ENCODE measurements at places on chromosomes 1 and 21.
A peak's percentile ranks its signal among the peaks of the same experiment; 100 is the strongest.

GRCh38 chr1:154851392-154852177 is 18.5 kb downstream of the KCNN3 start:
- no peaks in the 10 kb centered on the region for H3K4me1 ChIP-seq
- H3K4me3 ChIP-seq = no peak overlapping the region
- no peak for DNase-seq
- H3K27ac ChIP-seq = no peak overlapping the region

DNA sequence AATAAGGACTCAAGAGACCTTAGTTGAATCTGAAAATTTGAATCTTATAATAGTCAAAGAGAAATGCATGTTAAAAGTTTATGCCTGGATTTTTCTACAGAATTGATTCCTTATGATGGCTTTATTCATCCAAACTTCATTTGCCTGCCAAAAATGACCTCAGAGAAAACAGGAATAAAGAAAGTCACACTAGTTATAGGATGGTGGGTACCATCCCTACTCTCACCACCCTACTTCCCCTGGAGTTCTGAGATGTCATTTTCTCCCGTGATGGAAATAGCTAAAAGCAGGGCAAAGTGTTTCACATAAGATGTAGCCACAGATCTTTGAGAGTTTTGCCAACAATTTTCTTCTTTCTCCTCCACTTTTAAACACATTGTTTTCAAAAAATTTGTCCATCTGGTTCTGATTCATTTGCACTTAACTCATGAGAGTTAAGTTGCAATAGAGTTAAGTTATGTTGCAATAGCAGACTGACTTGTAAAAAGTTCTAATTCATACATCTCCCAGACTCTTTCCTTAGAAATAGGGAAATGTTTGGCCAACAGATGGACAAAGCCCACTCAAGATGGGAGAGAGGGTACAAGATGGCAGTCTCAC is 384.6 kb downstream of the PLPP3 start:
- no peaks in the 10 kb centered on the region for H3K36me3 ChIP-seq
- H3K4me1 ChIP-seq = peaks cover 42% of the 10 kb centered on the region
- peak overlapping the region; percentile 46 for H3K27ac ChIP-seq
- peak; percentile 82 for DNase-seq
- no peak overlapping the region for H3K4me3 ChIP-seq
- H3K27me3 ChIP-seq = no peaks in the 10 kb centered on the region

DNA sequence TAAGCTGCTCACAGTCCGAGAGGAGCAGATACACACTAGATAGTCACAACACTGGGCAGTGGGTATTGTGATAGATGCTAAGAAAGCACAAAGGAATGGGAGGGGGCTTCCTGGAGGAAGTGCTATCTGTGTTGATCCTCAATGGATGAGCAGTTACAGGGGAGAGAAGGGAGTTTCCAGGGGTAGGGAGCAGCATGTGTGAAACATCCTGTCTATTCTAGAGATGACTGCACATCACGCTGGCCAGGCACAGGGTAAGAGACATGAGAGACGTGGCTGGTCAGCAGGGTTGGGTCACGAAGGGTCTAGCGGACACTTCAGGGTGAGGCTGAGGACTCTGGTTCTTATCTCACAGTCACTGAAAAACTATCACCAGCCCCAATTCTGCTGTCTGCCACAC is 235.2 kb downstream of the TRABD2B start:
- peaks cover 4% of the 10 kb centered on the region for H3K27me3 ChIP-seq
- H3K4me3 ChIP-seq = no peak overlapping the region
- H3K36me3 ChIP-seq = no peaks in the 10 kb centered on the region
- no peak for DNase-seq
- no peaks in the 10 kb centered on the region for H3K4me1 ChIP-seq
- H3K27ac ChIP-seq = no peak overlapping the region

DNA sequence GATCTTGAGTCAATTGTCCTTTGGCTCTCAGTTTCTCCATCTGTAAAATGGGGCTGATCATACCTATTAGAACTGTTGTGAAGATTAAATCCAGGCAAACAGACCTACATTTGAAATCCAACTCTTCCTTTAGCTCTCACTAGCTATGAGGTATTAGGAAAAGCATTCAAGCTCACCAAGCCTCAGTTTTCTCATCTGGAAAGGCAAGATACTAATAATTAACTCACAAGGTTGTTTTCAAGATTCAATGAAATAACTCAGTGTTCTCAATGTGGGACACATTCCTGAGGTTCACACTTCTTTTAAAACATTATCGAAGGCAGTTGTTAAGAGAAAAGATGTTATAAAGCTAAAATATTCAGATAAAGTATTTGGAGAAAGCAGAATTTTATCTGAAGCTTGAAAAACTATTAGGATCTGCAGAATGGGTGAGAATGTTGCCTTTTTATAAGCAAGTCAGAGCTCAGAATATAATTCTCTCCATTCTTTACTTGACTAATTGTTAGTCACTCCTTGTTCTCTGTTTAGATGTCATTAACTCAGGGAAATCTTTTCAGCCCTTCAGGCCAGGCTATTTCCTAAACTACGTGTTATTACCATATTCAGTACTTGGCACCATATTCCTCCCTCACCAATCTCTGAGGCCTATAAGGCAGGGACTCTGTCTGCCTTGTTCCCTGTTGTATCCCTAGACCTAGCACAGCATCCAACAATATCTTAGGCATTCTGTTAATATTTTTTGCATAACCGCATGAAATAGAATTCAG is 72.0 kb upstream of the VAV3 start:
- H3K27me3 ChIP-seq = no peaks in the 10 kb centered on the region
- no peak overlapping the region for H3K4me3 ChIP-seq
- no peaks in the 10 kb centered on the region for H3K4me1 ChIP-seq

- H3K27me3 ChIP-seq = no peaks in the 10 kb centered on the region
- no peak for DNase-seq
- no peak overlapping the region for H3K4me3 ChIP-seq
- no peaks in the 10 kb centered on the region for H3K36me3 ChIP-seq
- H3K27ac ChIP-seq = no peak overlapping the region
- H3K4me1 ChIP-seq = no peaks in the 10 kb centered on the region
These were observed 442.6 kb upstream of the ADGRL2 start for GRCh38 chr1:81358151-81358550.

GRCh38 chr1:160251011-160251410 is 11.3 kb downstream of the DCAF8 start:
- H3K36me3 ChIP-seq = peaks cover 4% of the 10 kb centered on the region
- no peak overlapping the region for H3K27ac ChIP-seq
- no peak for DNase-seq

GRCh38 chr1:45135316-45135715 is 71.1 kb downstream of the ZSWIM5 start:
- H3K4me1 ChIP-seq = no peaks in the 10 kb centered on the region
- no peak for DNase-seq
- no peaks in the 10 kb centered on the region for H3K27me3 ChIP-seq
- no peak overlapping the region for H3K27ac ChIP-seq
- no peak overlapping the region for H3K4me3 ChIP-seq

GRCh38 chr1:30605441-30605920 is 117.9 kb downstream of the MATN1 start:
- peaks cover 4% of the 10 kb centered on the region for H3K27me3 ChIP-seq
- H3K27ac ChIP-seq = no peak overlapping the region
- H3K4me1 ChIP-seq = no peaks in the 10 kb centered on the region

- no peaks in the 10 kb centered on the region for H3K27me3 ChIP-seq
- DNase-seq = no peak
- no peaks in the 10 kb centered on the region for H3K36me3 ChIP-seq
These were observed 223.4 kb downstream of the DISC1 start for GRCh38 chr1:231849981-231850380.

DNA sequence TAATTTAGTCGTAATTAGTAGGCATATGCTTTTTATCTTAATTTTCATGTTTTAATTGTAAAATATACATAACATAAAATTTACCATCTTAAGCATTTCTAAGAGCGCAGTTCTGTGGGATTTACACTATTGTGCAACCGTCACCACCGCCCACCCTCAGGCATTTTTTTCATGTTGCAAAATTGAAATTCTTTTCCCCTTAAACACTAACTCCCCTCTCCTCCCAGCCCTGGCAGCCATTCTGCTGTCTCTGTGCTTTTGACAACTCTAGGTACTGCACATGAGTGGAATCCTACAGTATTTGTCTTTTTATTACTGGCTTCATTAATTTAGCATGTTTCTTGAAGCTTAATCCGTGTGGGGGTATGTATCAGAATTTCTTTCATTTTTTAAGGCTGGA is 7.8 kb downstream of the PIK3CD start:
- H3K27me3 ChIP-seq = no peaks in the 10 kb centered on the region
- no peaks in the 10 kb centered on the region for H3K36me3 ChIP-seq
- peak; percentile 90 for DNase-seq
- H3K4me1 ChIP-seq = peaks cover 15% of the 10 kb centered on the region
- H3K27ac ChIP-seq = peak overlapping the region; percentile 2

Measured in GM23248 (cell line).